ENCODE measurements at places on chromosomes 7 and 10.
A peak's percentile ranks its signal among the peaks of the same experiment; 100 is the strongest.

DNA sequence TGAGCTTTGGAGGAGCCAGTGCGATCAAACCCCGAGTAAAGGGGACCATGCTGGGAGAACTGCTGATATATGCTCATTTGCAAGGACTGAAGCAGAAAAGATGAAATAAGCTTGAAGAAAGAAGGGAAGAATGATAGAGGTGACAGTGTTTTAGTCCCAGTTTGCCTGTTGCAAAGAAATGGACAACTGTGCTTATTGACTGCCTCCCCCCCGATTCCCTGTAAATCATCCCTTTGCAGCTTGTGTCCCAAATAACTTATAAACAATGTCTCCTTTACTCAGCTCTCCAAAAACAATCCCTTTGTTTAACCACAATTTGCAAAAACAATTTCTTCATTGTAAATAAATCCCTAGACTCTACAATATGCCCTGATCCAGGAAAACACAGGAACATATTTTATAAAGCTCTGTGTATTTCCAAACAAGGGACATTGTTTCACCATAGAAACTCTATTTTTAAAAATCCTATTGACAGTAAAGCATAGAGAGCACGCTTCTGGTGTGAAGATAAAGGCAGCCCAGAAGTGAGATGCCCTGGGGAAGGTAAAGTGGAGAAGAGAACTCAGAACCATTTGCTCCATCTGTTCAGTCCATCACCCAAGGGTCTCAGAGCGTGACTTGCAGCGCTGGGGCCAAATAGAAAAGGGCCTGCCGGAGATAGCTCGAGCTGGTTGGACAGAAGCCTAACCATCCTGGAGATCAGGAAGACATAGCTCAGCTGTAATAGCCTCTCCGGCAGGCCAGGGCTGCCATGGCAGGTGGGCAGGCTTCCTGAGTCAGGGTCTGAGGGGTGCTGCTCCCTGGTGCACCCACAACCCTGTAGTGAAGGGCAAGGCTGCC, 280.5 kb downstream of the WDR11 start:
- no peak for DNase-seq

DNA sequence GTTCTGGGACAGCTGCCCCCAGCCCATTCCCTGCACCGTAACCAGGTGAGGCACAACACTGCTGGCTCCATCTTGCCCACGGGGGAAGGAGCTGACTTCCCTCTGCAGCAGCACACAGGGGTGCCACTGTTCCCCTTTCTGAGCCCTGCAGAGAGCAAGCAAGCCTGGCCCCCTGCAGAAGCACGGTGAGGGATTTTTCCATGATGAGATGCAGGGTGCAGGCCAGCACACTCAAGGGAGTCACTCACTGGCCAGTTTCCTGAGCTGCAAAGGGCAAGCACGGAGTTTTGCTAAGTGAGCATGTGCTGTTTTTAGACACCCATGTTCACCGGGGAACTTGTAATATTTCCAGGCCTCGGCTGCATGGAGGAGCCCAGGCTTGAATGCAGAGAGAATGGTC, 176.6 kb downstream of the PIP4K2A start:
- no peak for DNase-seq

DNA sequence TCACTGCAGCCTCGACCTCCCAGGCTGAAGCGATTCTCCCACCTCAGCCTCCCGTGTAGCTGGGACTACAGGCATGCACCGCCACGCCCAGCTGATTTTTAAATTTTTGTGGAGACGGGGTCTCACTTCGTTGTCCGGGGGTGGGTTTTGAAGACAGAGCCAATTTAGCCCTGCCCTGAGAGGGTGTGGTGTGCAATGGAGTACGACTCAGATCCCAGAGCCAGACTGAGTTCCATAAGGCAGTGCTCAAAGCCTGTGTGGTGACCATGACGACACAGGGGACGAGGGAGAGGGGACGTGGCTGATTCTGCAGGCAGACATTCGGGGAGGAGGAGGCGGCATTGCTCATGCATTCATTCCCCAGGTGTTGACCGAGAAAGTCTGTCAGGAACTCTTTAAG, 72.1 kb downstream of the ZMIZ1 start:
- no peak for DNase-seq

- no peak for DNase-seq
Measured at GRCh38 chr7:147418966-147419365, 1171.6 kb upstream of the C7orf33 start.

DNA sequence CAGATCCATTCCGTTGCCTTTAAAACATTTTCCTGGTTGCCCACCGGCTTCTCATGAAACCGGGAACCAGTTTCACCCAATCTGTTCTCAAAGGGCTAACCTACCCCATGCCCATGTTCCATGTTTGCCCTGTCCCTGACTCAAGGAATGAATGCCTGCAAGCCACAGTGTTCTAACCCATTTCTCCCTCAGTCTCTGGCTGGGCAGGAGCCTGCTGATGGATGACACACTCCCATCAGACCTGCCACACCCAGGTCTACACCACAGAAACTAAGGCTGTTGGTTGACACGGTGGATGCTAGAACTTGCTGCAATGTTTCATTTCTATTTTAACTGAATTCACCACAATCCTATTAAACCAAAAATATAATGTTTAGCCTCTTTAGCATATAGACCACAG, 15.6 kb downstream of the CLRN3 start:
- DNase-seq = no peak

DNA sequence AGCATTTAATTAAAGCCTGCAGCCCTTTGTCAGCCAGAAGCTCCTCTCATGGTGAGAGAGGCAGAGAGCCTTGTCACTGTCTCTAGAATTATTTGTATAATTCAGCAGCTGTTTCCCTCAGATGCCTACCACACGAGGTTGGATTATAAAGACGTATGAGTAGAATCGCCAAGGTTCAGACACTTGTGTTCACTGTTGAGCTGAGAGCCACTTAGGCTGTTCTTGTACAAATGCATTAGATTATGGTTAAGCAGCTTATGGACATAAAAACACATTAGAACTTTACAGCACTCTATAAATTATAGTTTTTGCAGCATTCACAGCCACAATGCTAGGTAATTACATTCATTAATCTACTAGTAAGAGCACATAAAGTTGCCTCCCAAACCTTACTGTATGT, 282.6 kb downstream of the AUTS2 start:
- no peak for DNase-seq

- peak; percentile 40 for DNase-seq
Measured at GRCh38 chr7:16999541-17000267, 117.9 kb upstream of the AGR3 start.

- peak; percentile 81 for DNase-seq
Measured at GRCh38 chr7:29337546-29338116, 143.1 kb downstream of the CHN2 start.

- DNase-seq = no peak
Measured at GRCh38 chr7:44269417-44269816, 56.0 kb downstream of the CAMK2B start.

DNA sequence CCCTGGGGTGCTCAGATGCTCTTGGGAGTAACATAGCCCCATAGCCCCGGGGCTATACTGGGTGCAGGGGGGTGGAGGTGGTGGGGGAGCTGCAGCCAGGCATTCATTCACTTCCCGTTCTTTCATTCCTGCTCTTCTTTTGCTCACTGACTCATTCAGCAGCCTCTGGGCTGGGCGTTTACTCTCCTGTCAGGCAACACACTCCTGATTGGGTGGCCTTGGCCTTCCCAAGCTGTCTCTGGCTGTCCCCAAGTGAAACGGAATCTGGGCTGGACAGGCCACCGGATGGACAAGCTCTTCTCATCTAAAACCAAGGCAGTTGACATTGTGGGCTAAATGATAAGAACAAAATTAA, 34.6 kb downstream of the CHST3 start:
- DNase-seq = no peak

GRCh38 chr7:115748123-115748738, 282.3 kb downstream of the TFEC start:
- peak; percentile 2 for DNase-seq

DNA sequence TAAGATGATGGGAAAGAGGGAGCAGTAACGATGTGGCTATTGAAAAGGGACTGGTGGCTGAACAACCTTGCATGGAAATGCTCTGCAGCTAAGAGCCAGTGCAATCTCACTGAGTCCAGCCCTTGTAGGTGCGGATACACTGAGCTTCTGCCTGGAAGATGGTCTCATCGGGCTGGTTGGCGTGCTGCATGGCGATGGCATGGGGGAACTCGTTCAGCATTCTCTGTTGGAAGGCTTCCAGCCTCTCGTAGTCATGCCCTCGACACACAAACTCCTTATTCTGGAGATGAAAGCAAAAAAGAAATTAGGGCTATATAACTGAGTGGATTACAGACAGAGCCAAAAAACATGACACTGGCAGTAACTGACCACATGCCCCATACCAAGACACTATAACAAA, 197.8 kb upstream of the IMMP2L start:
- DNase-seq = no peak

GRCh38 chr7:129886167-129886817, 66.5 kb downstream of the UBE2H start:
- no peak for DNase-seq

DNA sequence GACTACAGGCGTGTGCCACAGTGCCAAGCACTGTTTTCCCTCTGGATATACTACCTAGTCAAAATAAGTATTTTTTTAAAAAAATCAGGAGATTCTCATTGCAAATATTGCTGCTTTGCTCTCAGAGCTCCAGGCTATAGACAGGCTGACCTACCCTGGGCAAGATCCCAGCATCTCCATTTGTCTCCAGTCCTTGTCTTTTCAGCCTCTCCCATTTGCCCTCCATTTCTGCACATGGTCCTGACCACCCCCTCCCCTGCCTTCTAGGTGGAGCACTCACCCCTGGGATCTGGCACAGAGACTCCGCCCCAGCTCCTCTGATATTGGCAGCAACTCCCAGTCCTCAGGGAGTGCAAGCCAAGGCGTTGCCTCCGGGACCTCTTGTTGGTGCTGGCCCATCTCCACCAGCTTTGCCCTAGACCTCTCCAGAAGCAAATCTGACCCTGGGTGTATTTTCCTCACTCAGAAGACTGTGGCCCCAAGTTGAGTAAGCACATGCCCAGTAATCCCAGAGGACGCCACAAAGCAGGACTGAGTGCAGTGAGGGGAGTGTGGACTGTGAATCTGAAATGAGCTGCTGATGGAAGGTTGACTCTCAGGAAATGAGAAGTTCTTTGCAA, 120.6 kb downstream of the MTPAP start:
- no peak for DNase-seq

GRCh38 chr10:64011912-64012714, 490.9 kb downstream of the REEP3 start:
- no peak for DNase-seq

DNA sequence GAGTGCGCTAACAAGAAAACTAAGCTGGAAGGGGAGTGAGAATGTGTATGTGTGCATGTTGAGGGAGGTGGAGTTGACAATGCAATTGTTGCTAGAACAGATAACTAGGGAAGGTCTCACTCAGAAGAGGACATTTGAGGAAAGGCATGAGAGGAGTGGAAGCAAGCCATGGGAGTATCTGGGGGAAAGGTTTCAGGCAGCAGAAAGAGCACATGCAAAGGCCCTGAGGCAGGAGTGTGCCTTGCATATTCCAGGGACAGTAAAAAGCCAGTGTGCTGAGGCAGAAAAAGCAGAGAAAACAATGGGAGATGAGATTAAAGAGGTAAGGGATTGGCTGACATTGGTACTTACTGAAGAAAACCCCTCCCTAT, 149.6 kb upstream of the ADO start:
- no peak for DNase-seq

DNA sequence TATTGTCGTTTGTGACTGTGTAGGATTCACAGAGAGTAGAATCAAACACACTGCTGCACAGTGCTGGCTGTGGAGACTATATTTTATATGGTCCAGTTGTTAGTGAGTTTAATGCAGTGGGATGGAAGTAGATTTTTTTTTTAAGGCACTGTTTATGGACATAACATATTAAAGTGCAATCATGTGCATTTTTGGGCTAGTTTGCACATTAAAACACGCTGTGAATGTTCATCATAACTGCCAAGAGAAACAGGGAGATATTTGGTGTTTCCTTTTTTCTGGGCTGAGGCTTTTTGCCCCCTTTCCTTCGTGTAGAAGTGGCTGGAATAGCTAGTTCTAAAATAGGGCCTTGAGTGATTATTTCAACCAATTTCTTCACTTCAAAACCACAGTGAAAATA, 139.2 kb downstream of the MYOF start:
- DNase-seq = no peak

DNA sequence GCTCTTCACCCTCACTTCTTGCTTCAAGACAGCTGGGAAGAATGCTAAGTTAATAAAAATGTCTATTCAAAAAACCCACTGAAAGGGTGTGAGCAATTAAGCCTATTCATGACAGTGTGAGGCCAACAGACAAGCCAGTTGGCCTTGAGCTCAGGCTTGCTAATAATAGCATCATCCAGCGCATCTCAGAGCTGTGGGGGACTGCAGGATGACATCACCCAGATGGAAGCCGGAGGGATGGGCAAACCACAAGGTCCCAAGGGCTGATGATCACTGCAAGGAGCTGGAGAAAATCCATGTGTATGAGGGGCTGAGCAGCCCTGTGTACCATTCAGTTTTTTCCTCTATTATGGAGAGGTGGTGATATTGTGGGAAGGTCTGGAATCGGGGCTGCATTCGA, 770.4 kb downstream of the TNS3 start:
- no peak for DNase-seq

DNA sequence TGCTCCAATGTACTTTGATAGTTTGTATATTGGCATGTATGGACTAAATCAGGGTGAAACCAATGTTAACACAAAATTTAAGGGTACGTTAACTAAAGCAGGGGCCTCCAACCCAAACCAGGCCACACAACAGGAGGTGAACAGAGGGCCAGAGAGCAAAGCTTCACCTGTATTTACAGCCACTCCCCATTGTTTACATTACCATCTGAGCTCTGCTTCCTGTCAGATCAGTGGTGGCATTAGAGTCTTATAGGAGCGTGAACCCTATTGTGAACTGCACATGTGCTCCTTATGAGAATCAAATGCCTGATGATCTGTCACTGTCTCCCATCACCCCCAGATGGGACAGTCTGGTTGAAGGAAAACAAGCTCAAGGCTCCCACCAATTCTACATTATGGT, 62.0 kb upstream of the SCIN start:
- DNase-seq = no peak

GRCh38 chr7:157590526-157590925, 253.7 kb downstream of the DNAJB6 start:
- DNase-seq = no peak

GRCh38 chr7:41188163-41189130, 514.4 kb downstream of the INHBA start:
- DNase-seq = no peak

DNA sequence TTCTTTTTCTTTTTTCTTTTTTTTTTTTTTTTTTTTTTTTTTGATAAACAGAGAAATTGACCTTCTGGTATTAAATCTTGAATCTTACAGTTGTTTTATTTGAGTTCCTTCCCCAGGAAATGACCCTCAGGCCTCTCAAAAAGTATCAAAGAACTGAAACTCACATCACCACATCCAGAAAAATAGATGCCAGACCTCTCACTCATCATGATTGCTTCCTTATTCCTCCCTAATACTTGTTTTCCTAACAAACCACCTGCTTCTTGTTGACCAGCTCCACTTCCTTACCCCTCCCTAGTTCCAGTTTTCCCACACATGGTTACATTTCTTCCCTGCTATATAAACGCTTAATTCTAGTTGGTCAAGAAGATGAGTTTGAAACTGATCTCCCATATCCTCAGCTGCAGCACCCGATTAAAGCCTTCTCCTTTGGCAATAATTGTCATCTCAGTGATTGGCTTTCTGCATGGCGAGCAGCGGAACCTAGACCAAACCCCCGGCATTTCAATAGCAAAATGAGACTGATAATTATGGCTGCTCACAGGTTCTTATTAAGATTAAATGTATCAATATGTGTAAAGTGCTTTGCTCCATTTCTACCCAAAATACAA, 681.1 kb upstream of the AUTS2 start:
- no peak for DNase-seq

- DNase-seq = no peak
Measured at GRCh38 chr7:18357691-18358090, 137.9 kb upstream of the HDAC9 start.

GRCh38 chr7:128831178-128831993, 1.2 kb downstream of the FLNC start:
- peak; percentile 49 for DNase-seq

Data from hematopoietic multipotent progenitor cell treated with erythropoietin and hydrocortisone succinate and interleukin-3 and kit ligand, for 4 days (in vitro differentiated cells).